Heart right ventricle (tissue), 16 donors: ENCODE measurements at places on chromosomes 12 and 14.

DNA sequence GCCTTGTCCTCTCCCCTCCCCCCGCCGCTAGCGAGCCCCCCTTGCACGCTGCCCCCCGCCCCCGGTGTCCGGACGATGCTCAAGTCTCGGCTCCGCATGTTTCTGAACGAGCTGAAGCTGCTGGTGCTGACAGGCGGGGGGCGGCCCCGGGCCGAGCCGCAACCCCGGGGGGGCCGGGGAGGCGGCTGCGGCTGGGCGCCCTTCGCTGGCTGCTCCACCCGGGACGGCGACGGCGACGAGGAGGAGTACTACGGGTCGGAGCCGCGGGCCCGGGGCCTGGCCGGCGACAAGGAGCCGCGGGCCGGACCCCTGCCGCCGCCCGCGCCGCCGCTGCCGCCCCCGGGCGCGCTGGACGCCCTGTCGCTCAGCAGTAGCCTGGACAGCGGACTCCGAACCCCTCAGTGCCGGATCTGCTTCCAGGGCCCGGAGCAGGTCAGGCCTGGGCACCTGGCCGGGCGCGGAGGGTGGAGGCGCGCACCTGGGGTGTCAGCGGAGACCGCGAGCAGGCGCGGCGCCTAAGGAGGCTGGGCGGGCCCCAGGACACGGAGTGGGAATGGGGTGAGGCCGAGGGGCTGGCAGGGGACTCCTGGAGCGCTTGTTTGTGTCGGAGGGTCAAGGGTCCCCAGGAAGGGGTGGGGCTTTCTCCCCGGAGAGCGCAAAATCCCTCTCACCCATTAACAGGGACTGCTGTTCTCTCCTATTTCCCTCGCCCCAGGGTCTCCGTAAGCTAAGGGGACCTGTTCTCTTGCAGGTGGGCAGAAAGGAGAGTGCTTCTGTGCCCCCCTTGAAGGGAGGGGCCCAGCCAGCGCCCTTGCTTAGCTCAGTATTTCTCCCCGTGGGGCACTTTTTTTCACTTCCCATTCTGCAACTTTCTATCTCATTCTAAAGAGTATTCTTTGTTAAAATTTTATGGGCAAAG is 810 bp downstream of the MARCHF9 start:
- DNase-seq, result peak; percentile 32

GRCh38 chr12:85626784-85627171 is 209.4 kb downstream of the RASSF9 start:
- DNase-seq, result no peak

GRCh38 chr12:110093631-110094311 is 30.4 kb upstream of the IFT81 start:
- no peak for DNase-seq

DNA sequence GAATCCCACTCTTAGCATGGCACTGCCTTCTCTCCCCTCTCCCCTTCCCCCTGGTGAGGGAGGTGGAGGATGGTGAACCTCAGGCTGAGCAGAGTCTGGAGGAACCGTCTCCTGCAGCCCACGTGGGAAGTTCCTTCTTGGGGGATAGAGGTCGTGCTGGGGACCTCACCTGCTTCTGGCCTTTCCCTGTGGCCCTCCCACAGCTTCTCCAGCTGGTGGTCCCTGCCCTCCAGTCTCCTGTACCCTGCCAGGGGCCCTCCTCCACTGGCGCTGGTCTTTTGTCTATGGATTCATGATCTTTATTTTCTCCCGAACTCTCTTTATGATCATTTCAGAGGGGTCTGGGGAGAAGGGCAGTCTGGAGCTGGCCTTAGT is 9.0 kb upstream of the MTA1 start:
- no peak for DNase-seq
